ENCODE measurements at places on chromosomes 5 and 9. TPM values are rescaled to one million over a fixed set of nuclear protein-coding genes. Genes with fewer than 3 reads are reported as not detected.

SLC6A3 gene
- not detected for total RNA-seq

PCDHGB3 gene
- total RNA-seq = 0.18 TPM

IQGAP2 gene
- total RNA-seq = 62.5 TPM

RNF183 gene
- not detected for total RNA-seq

MRRF gene
- total RNA-seq = 75.9 TPM

LURAP1L gene
- total RNA-seq = not detected

MYOT gene
- total RNA-seq = not detected

GRCh38 chr5:24110004-24110615 lies 534.7 kb downstream of the CDH10 start:
- no peaks in the 10 kb centered on the region for H3K36me3 ChIP-seq
- H3K4me1 ChIP-seq = no peaks in the 10 kb centered on the region
- H3K4me3 ChIP-seq = no peak overlapping the region
- no peaks in the 10 kb centered on the region for H3K27me3 ChIP-seq

DNA sequence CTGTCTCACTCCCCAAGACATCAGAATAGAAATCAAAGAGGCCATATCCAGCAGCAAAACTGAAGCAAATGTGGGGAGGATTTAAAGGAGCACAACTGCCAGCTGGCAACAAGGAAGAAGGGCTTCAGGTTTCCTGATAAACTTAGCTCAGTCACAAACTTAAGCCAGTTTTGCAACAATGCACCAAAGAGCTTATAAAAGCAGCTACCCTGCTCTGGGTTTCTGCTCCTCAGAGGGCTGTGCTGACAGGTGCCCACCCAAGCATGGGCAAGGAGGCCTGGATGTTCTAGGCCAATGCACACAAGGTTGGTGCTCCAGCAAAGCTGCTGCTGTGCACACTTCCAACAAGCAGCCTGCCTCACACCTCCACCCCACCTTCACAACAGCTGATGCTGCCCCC lies 132.9 kb downstream of the SIL1 start:
- H3K27ac ChIP-seq = no peak overlapping the region
- H3K27me3 ChIP-seq = no peaks in the 10 kb centered on the region
- H3K4me1 ChIP-seq = no peaks in the 10 kb centered on the region
- DNase-seq = no peak

DNA sequence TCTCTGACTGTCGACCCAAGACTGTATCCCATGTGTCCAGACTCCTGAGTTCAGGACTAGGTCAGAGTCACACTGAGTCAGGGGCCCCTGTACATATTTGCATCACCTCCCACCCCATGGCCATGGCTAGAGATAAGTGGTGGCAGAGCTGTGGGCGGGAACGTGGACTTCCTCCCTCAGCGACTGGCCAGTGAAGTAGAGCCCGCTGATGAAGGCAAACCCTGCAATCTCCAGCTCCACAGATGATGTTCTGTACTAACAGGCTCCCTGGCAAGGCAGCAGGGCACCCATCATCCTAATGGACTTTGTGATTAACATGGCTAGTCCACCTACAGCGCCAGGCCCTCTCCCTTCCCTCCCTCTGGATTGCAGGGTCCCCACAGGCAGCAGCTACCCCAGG lies 110.5 kb upstream of the LRRTM2 start:
- H3K36me3 ChIP-seq = no peaks in the 10 kb centered on the region
- no peak overlapping the region for H3K27ac ChIP-seq
- no peak overlapping the region for H3K4me3 ChIP-seq
- H3K27me3 ChIP-seq = no peaks in the 10 kb centered on the region

DNA sequence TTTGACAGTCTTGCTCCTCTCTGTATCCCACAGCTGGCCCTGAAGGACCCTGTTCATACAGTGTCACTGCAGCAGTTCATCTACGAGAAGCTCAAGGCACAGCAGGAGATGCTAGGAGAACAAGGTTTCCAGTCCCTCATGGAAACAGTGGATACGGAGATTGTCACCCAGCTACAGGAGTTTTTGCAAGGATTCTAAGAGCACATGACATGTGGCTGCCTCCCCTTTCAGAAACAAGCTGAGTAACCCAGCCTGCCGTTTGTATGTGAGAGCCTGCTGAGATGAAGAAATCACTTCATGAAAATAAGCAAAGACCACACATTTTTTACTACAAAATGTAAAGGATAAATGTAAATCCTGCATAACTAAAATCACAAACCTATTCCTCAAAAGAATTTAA lies 48.5 kb downstream of the LRRC70 start:
- DNase-seq = no peak
- H3K27me3 ChIP-seq = no peaks in the 10 kb centered on the region
- no peak overlapping the region for H3K4me3 ChIP-seq
- H3K4me1 ChIP-seq = no peaks in the 10 kb centered on the region
- H3K27ac ChIP-seq = no peak overlapping the region

DNA sequence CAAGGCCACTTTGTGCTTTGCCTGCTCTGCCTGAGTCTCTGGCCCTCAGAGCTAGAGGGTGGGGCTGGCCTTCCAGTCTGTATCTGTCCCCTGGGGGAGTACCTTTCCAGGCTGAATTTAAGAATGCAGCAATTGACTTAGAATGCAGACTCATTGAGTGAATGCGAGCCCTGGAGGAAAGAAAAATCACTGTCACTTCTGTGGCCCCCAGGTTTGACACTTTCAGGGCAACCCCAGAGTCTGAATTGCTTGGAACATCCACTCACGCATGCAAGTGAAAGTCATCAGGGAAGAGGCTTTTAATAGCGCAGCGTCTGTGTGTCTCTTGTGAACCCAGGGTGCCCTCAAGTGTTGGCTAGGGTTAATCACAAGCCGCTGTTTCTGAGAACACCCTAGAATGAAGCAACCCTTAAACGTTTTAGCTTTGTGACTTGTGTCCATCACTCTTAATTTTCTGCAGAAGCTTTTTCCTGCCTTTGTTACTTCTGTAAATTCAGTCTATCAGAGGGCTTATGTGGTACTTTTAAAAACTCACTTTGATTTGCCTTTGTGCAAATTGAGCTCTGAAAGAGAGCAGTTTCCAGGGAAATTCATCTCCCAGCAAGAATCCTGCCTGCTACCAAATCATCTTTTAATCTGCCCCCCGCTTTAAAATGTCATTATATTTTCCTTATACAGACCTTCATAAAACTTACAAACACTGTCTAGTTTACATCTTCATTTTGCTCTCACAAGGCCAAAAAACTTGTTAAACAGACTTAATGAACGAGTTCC lies 146.8 kb upstream of the IQGAP2 start:
- no peak overlapping the region for H3K27ac ChIP-seq
- H3K4me3 ChIP-seq = no peak overlapping the region
- no peaks in the 10 kb centered on the region for H3K36me3 ChIP-seq
- no peaks in the 10 kb centered on the region for H3K27me3 ChIP-seq
- peak; percentile 74 for DNase-seq
- no peaks in the 10 kb centered on the region for H3K4me1 ChIP-seq

DNA sequence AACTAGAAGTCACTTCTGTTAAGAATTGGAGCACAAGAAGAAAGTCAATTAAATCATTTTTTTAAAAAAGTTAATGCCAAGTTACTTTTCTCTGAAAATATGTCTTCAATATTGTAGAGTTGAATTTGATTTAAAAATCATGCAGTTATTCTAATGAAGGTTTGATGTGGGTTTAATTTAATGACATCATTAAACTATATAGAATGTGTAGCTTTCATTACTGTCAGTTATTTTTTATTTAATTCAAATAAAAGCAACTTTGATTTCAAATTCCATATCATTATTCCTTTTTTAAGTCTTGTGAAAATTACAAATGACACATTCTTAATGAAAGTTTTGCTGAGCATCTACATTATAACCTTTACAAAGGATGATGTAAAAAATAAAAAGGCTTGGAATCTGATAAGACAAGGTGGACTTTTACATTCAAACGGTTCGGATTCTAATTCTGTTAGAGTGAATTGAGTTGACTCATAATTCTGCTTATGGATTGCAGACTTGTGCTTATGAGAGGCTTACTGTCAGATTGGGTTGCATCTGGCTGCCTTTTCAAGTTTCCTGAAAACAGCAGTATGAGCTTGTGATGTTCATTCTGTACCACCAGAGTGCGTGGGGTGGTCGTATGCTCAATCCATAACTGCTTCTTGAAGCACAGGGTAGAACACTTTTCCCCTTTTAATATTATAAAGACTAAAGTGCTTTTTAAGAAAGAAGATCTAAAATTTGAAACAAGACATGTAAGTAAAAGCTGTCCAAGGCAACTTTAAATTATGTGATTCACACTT lies 253.0 kb upstream of the ARRDC3 start:
- DNase-seq = no peak
- no peak overlapping the region for H3K27ac ChIP-seq
- H3K4me1 ChIP-seq = no peaks in the 10 kb centered on the region
- H3K27me3 ChIP-seq = no peaks in the 10 kb centered on the region

GRCh38 chr9:101731429-101731828 lies 7.0 kb downstream of the GRIN3A start:
- no peaks in the 10 kb centered on the region for H3K4me1 ChIP-seq
- DNase-seq = no peak
- H3K4me3 ChIP-seq = no peak overlapping the region
- H3K27ac ChIP-seq = no peak overlapping the region
- no peaks in the 10 kb centered on the region for H3K27me3 ChIP-seq

DNA sequence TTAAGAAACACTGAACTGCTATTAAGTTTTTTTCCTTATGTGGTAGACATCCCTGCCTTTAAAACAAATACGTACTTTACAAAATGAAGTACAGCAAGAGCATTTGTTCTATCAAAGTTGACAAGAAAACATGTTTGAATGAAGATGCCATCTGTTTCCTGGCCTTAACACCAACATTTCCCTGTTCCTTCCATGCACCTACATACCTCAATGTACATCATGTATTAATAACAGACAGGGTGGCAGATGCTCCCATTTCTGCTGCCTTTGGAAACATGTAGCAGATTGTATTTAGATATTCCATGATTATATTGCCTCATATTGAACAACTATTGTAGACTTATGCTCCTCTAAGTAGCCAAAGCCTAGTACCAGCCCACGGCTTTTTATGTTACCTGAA lies 104.4 kb downstream of the PJA2 start:
- DNase-seq = no peak
- no peak overlapping the region for H3K4me3 ChIP-seq
- H3K27ac ChIP-seq = no peak overlapping the region
- H3K36me3 ChIP-seq = no peaks in the 10 kb centered on the region
- no peaks in the 10 kb centered on the region for H3K4me1 ChIP-seq

- no peak for DNase-seq
- H3K36me3 ChIP-seq = no peaks in the 10 kb centered on the region
- no peak overlapping the region for H3K27ac ChIP-seq
- H3K27me3 ChIP-seq = no peaks in the 10 kb centered on the region
- no peaks in the 10 kb centered on the region for H3K4me1 ChIP-seq
- no peak overlapping the region for H3K4me3 ChIP-seq
Measured at GRCh38 chr9:114048533-114049415, 29.3 kb downstream of the AMBP start.

GRCh38 chr9:92299116-92299515 lies 5.6 kb upstream of the IARS1 start:
- peaks cover 30% of the 10 kb centered on the region for H3K36me3 ChIP-seq
- peaks cover 8% of the 10 kb centered on the region for H3K4me1 ChIP-seq
- no peaks in the 10 kb centered on the region for H3K27me3 ChIP-seq
- DNase-seq = no peak

DNA sequence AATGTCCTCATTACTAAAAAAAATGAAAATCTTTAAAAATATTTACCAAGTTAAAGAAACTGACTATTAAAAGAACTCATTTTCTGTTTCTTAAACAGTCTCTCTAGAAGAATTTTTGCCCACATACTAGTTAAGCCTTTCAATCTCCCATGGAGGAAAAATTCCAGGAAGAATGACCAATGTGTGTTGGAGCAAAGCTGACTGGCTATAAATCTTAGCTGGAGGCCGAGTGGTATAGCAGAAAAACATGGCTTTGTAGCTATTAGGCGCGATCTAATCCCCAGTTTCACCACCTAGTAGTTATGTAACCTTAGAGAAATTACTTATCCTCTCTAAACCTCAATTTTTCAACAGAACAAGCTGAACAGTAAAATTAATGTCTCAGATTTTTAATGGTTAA lies 135.5 kb upstream of the PRLR start:
- no peak overlapping the region for H3K27ac ChIP-seq
- no peaks in the 10 kb centered on the region for H3K27me3 ChIP-seq
- DNase-seq = no peak
- H3K4me1 ChIP-seq = no peaks in the 10 kb centered on the region
- no peak overlapping the region for H3K4me3 ChIP-seq

- H3K4me1 ChIP-seq = no peaks in the 10 kb centered on the region
- no peak overlapping the region for H3K27ac ChIP-seq
- H3K27me3 ChIP-seq = no peaks in the 10 kb centered on the region
- no peak for DNase-seq
- H3K36me3 ChIP-seq = no peaks in the 10 kb centered on the region
Measured at GRCh38 chr5:91777671-91778070, 394.6 kb upstream of the ARRDC3 start.

GRCh38 chr5:33367416-33367815 lies 73.3 kb upstream of the TARS1 start:
- H3K4me3 ChIP-seq = no peak overlapping the region
- no peaks in the 10 kb centered on the region for H3K27me3 ChIP-seq
- no peak for DNase-seq
- H3K4me1 ChIP-seq = no peaks in the 10 kb centered on the region
- no peak overlapping the region for H3K27ac ChIP-seq

DNA sequence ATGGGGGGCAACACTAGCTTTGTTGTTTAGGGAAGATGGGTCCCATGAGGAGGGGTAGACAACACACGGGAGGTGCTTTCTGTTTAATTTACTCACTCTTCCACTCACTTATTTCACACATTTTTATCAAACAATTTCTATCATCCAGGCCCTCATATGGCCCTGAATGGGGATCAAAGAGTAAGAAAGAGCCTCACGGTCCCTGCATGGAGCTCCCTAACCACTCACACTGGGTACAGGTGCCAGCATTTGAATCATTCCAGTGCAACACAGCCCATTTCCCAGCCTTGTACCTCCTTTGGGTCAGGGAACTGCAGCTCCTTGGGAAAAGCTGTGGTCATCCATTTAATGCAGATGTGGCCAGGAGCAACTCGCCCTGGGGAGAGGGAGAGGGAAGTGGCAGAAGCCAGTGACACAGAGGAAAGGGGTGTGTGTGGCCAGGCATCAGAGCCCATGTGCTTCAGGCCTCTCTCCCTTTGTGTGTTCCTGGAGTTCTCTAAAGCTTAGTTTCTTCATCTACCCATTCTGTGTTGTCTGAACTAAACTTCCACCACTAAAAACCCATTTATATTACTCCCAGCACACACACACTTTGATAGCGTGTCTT lies 185.4 kb downstream of the PJA2 start:
- H3K36me3 ChIP-seq = no peaks in the 10 kb centered on the region
- H3K4me1 ChIP-seq = no peaks in the 10 kb centered on the region
- H3K27me3 ChIP-seq = no peaks in the 10 kb centered on the region
- DNase-seq = no peak
- H3K27ac ChIP-seq = no peak overlapping the region
- H3K4me3 ChIP-seq = no peak overlapping the region
